ENCODE measurements at places on chromosomes 2 and 18. TPM values are rescaled to one million over a fixed set of nuclear protein-coding genes. Genes with fewer than 3 reads are reported as not detected.
A peak's percentile ranks its signal among the peaks of the same experiment; 100 is the strongest.

- DNase-seq = no peak
Measured at GRCh38 chr2:230828272-230828961, 36.3 kb upstream of the ITM2C start.

DNA sequence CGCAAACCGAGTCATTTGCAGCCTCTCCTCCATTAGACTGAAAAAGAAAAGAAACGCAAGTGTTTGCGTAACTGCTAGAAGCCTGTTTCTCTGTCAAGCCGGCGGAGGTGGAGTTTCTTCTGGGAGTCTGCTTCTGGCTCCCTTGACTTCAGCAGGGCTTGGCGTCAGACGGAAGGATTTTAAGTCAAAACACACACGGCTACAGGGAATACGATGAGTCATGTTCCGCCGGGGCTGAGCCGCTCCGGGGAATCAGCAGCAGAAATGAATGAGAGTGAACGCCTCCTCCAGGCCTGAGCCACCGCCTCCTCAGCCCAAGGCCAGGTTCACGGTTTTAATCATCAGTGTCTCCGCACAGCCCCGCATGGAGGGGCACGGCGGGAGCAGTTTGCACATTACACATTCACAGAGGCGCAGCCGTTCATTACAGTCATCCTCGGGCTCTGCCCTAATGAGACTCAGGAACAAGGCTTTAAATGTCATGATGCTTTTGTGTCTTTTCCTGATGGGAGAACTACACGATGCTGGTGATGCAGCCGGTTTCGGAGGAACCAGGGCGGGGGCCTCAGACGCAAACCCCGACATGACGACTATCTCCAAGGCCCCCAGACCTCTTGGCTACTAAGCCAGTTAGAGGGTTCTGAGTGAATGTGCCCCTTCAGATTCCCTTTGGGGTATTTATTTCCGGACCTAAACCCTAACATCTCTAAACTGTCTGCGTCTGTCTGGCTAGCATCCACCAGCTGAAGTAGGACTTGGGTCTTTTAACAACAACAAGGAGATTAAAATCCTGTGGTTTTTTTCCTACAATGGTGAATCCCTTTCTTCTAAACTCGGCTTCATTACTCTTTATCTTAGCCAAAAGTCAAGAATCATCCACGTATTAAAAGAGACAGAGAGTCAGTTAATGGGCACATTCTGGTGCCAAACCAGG is 11.1 kb upstream of the SCG2 start:
- peak; percentile 96 for DNase-seq

DNA sequence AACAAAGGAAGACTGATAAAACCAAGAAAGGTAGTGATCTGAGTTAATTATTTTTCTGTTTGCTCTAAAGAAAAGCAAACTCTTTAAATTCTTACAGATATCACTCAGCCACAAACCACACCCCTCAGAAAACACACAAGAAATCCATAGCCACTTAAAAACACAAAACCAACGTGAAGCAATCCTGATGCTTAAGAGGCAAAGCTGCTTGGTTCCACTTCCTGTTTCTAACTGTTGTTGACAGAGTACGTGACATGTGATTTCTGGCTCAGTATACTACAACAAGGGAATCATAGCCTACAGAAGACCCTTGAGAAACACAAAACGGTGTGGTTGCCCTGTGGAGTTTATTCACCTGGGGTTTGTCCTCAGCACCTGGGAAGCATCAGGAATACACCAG is 240.9 kb upstream of the APCDD1 start:
- peak; percentile 68 for DNase-seq

- DNase-seq = peak; percentile 74
Measured at GRCh38 chr2:46335391-46336282, 38.4 kb downstream of the EPAS1 start.

DNA sequence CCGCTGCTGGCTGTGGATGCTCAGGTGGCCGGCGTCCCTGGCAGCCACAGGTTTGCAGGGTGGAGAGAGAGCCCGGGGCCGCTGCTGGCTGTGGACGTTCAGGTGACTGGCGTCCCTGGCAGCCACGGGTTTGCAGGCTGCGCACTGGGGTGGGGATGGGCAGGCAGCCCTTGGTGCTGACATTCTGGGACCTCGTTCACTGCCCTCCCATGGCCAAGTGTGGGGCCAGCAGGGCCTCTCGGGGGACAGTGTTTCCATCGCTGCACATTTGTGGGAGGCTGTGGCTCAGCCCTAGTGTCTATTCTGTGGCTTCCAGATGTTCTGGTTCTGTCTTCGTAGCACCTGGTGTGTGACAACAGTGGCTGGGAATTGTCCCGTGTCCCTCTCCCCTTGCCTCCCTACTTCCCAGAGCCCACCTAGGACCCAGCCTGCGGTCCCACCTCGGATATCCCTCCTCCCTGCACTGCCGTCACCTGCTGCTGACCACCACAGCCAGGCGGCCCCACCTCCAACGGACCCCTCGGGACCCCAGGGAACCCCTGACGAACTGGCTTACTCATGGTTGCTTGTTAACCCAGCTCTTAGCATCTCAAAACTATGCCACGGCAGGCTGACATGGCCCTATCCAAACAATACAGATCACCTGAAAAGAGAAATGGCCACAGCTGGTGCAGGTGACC is 915 bp downstream of the CROCC2 start:
- no peak for DNase-seq

GRCh38 chr2:234203135-234203984 is 152.9 kb downstream of the SPP2 start:
- peak; percentile 98 for DNase-seq

- no peak for DNase-seq
Measured at GRCh38 chr2:46286715-46287114, 10.5 kb upstream of the EPAS1 start.

DNA sequence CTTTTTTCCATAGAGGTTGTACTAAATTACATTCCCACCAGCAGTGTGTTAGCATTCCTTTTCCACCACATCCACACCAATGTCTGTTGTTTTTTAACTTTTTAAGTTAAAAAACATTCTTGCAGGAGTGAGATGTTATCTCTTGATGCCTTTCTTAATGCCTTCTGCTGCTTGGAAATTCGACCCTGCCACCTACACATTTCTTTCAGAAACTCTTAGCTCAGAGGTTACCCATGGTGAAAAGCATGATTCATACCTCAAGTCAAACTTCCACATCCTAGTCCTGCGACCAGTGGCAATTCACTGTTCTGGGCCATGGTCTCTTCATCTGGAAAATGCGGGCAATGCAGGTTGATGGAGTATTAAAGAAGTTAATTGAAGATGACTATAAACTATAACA is 12.7 kb upstream of the HNMT start:
- peak; percentile 45 for DNase-seq

DNA sequence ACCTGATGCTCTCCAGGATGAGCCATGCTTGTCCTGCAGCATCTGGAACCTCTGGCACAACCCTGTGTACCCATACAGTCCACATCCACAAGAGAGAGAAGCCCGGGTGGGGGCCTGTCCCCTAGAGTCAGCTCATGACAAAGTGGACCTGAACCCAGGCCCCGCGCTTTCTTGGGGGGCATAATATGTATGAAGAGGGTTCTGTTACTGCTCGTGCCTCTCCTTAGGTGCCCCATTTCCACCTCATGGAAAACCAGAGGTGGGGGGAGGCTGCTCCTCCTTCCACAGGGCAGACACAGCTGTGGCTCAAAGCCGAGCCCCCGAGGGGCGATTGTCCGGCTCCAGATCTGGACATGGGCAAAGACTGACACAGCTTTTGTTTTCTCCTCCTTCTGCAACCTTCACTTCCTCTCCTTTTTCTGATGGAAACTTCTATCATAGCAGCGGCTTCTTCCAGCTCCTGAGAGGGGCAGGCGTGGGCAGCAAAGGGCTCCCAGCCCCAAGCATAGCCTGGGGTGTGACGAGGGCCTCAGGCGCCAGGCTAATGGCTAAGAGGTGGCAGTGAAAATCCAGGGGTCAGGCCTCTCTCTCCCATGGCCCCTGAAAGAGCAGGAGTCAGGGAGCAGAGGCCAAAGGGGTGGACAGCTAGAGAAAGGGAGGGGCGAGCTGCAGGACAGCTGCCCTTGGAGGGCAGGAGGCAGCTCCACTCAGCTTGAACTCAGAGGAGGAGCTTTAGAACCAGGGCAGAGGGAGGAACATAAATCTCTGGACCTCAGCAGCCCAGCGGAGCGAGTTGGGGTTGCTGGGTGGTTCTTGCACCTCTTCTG is 155.5 kb downstream of the ZFP36L2 start:
- peak; percentile 63 for DNase-seq

DNA sequence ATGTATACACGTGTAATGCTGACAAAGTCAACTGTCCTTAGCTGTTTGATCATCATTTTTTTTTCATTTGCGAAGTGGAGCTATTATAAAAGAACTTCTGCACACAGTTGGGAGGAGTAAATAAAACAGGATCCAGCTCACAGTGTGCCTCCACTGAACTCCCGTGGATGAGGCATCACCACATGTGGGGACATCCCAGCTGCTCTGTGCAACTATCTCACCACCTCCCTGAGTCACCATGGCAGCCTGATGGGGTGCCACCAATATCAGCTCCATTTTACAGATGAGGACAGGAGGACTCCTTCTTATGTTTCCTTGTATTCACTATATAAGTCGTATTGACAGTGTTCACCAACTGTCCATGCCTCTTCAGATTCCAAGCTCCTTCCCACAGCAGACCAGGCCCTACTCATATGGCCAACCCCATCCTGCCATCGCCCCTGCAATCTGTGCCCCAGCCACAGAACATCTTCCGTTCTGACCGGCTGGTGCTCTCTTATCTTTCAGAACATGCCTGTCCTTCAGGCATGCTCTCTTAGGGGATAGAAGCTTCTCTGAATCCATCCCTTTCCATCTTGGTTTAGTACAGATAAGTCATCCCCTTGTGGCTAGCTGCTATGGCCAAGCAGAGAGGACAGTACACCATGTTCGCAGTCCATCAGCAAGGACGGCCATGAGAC is 288.1 kb downstream of the RNF144A start:
- DNase-seq = no peak

SH3RF3 gene
- total RNA-seq = 7.4 TPM

SIX3 gene
- not detected for total RNA-seq

DSC2 gene
- not detected for total RNA-seq

IFT172 gene
- total RNA-seq = 5.7 TPM
